Activated naive CD8-positive, alpha-beta T cell treated with anti-CD3 and anti-CD28 coated beads, Interleukin-2, amount 10 ng/mL, durations not matched to agents 7 days and 5 days (primary cell): ENCODE measurements at places on chromosomes 11 and 22. TPM values are rescaled to one million over a fixed set of nuclear protein-coding genes. Genes with fewer than 3 reads are reported as not detected.
A peak's percentile ranks its signal among the peaks of the same experiment; 100 is the strongest.

DNA sequence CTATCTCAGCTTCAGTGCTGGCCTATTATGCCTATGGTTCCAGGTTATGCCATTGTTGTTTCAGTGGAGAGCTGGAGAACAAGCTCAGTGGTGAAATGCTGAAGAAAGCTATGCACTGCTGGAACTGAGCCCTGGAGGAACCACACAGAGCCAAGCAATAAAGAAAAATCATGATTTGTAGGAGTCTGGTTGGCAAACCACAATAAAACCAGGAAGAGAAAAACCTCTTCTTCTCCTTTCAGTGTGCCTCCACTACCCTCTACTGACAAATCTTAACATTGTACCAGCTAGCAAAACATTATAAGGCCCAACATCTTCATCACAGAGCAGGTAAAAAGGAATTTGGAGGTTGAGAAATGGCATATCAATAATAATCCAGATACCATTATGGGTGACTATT is 5.3 kb downstream of the OR51F2 start:
- no peaks in the 10 kb centered on the region for H3K36me3 ChIP-seq
- no peaks in the 10 kb centered on the region for H3K4me1 ChIP-seq
- DNase-seq, result no peak
- no peak overlapping the region for H3K27ac ChIP-seq

- H3K4me3 ChIP-seq, result no peak overlapping the region
- no peak overlapping the region for H3K27ac ChIP-seq
- DNase-seq, result no peak
- H3K4me1 ChIP-seq, result peaks cover 3% of the 10 kb centered on the region
Measured at GRCh38 chr11:121253951-121254350, 38.6 kb upstream of the SC5D start.

DNA sequence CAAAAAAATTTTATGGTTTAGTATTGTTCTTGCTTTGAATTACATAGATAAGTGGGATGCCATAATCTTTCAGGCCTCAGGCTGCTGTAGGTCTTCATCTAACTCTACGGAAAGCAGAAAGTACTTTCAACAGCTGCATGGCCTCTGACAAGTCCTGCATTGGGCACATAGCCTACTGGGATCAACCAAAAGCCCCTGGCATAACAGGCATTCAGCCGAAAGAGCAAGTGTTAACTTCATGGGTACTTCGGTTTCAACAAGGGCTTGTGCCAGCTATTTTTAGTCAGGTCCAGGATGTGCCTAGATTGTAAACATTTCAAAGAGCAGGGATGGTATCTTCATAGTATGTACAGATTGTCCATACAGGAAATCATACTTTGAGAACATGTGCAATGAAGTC is 3.1 kb downstream of the SLN start:
- no peak for DNase-seq
- H3K27me3 ChIP-seq, result peaks cover 7% of the 10 kb centered on the region
- H3K4me3 ChIP-seq, result no peak overlapping the region

The SSH3 gene
- total RNA-seq, result 27.0 TPM

GRCh38 chr11:37087650-37088572 is 489.9 kb upstream of the RAG2 start:
- H3K27me3 ChIP-seq, result no peaks in the 10 kb centered on the region
- H3K27ac ChIP-seq, result no peak overlapping the region
- H3K4me3 ChIP-seq, result no peak overlapping the region
- H3K4me1 ChIP-seq, result no peaks in the 10 kb centered on the region
- H3K36me3 ChIP-seq, result no peaks in the 10 kb centered on the region

- DNase-seq, result no peak
- peaks cover 29% of the 10 kb centered on the region for H3K36me3 ChIP-seq
- no peak overlapping the region for H3K4me3 ChIP-seq
- H3K27ac ChIP-seq, result no peak overlapping the region
Measured at GRCh38 chr11:61855939-61856680, 28.0 kb downstream of the FADS2 start.

The OR10A2 gene
- not detected for total RNA-seq

- no peak for DNase-seq
- H3K27ac ChIP-seq, result peak overlapping the region; percentile 35
- H3K36me3 ChIP-seq, result peaks cover 25% of the 10 kb centered on the region
- peaks cover 25% of the 10 kb centered on the region for H3K4me1 ChIP-seq
- H3K4me3 ChIP-seq, result no peak overlapping the region
Measured at GRCh38 chr11:6599449-6599848, 4.0 kb downstream of the RRP8 start.

DNA sequence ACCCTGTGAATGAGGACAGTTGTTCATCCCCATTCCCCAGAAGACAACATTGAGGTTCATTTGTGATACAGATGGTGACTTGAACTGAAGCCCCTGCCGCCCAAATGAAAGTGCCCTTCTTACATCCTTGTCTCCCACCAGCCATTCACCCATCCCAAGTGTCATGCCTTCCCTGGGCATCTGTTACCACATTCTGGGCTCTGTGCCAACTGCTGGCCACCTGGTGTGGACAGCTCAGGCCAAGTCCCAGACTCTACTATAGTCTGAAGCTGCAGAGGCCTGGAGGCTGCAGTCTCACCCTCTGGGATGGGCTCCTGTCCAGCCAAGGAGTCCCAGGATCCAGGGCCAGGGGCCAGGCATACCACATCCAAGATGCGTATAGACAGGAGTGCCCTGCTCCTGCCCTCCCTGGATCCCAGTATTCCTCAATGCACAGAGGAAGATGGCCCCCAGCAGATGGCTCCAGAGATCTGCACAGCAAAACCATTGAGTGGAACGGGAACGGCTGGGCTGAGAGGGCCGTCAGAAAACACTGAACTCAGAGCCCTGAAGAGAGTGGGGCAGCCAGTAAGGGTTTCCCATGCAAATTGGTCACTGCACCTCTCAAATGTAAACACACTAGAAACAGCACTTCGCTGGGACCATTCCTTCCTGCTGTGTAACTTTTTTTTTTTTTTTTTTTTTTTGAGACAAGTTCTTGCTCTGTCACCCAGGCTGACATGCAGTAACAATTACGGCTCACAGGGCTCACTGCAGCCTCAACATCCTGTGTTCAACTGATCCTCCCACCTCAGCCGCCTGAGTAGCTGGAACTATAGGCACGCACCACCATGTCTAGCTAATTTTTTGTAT is 22.8 kb downstream of the ARRB1 start:
- peak overlapping the region; percentile 54 for H3K4me3 ChIP-seq
- no peaks in the 10 kb centered on the region for H3K27me3 ChIP-seq

GRCh38 chr22:39655831-39656230 is 85.3 kb downstream of the CACNA1I start:
- no peaks in the 10 kb centered on the region for H3K36me3 ChIP-seq
- H3K27me3 ChIP-seq, result peaks cover 3% of the 10 kb centered on the region
- H3K4me1 ChIP-seq, result peaks cover 11% of the 10 kb centered on the region
- no peak overlapping the region for H3K27ac ChIP-seq

DNA sequence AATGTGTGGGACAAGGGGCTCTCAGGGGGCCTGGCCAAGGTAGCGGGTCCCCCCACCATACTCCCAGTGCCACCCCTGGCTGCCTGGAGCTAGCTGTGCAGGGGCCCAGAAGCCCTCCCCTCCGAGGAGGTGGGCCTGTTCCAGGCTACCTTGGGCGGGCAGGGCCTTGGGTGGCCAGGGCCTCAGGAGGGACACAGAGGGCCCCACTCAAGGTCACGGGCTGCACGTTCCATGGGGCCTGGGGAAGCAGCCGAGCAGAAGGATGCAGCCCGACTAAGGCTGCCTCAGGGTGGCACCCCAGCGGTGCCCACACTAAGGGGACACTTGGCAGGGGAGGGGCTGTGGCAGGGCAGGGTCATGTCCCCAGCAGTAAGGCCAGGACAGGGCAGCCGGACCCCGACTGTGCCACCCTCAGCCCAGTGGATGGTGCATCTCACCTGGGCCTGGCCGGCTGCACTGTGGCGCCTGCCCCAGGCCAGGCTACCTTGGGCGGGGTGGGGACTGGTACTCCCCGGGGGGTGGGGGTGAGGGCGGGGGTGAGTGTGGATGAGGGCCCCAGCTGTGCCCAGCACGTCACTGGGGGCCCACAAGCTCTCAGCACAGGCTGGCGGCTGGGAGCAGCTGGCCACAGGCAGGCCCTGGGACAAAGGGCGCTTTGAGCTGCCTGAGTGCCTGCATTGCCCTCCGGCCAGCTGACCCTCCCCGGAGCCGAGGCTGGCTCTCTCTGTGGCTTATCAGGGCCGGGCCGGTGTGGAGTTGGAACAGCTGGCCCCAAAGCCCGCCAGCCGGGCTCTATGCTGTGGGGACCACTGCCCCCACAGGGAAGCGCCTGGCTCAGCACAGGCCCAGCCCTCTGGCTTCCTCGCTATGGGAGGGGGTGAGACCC is 117.1 kb downstream of the KCNQ1 start:
- no peak overlapping the region for H3K4me3 ChIP-seq
- no peaks in the 10 kb centered on the region for H3K4me1 ChIP-seq
- no peaks in the 10 kb centered on the region for H3K36me3 ChIP-seq
- no peaks in the 10 kb centered on the region for H3K27me3 ChIP-seq
- peak; percentile 24 for DNase-seq

DNA sequence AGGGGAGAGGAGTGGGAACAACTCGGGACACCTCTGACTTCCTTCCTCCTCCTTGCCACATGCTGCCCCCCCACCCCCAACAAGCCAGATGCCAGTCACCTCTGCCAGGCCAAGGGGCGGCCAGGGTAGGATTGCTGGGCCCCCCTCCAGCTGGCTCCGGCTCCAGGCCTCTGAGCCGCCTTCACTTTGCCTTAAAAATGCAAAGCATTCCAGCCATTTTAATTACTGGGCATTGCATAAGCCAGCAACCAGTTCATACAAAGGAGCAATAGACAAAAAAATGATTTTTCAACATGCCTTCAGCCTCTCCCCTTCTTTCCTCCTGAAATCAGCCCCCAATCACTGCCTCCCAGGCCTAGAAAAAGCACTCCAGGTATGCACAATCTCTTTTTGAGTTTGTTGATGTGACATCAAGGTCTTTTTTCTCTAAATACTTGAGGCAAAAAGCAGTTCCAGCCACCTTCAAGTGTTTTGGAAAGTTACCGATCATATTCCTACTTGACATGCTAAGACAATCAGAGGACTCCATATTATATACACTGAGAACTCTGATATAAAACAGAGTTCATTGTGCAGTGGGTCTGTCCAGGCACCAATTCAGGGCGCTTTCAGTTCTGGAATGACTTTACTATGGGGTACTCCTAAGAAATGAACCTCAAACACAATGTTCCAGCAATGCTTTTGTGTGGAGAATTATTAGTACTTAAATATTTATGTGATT is 12.4 kb upstream of the TIMP3 start:
- peaks cover 3% of the 10 kb centered on the region for H3K27me3 ChIP-seq
- DNase-seq, result no peak
- no peak overlapping the region for H3K4me3 ChIP-seq
- H3K4me1 ChIP-seq, result no peaks in the 10 kb centered on the region
- no peaks in the 10 kb centered on the region for H3K36me3 ChIP-seq
- H3K27ac ChIP-seq, result no peak overlapping the region

The INPP5J gene
- 0.31 TPM for total RNA-seq

GRCh38 chr11:130168105-130168504 is 8.5 kb downstream of the ST14 start:
- DNase-seq, result no peak
- H3K36me3 ChIP-seq, result no peaks in the 10 kb centered on the region
- no peak overlapping the region for H3K27ac ChIP-seq
- no peaks in the 10 kb centered on the region for H3K4me1 ChIP-seq
- peaks cover 21% of the 10 kb centered on the region for H3K27me3 ChIP-seq

DNA sequence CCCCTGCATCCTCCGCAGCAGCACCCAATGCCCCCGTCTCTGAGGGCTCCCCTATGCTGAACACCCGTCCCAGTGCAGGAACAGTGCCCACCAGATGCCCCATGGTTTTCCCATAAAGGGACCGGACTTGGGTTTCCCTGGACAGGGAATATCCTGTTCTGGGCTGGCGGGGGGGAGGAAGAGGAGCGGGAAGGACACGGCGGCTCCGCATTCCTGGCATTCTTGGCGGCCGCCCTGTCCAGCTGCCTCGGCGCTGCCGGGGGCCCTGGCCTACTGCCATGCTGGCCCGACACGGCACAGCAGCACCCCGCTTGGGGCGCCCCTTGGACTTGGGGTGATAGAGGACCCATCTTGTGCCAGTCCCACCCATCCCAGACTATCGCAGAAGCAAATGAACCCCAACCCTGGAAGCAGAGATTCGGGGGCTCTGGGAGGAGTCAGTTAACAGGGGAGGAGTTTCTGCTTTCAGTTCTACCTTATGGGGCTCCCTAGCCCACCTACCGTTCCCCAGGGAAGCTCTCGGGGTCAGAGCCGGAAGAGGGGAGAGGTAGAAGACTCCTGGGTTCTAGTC is 23.7 kb upstream of the CBX7 start:
- no peaks in the 10 kb centered on the region for H3K36me3 ChIP-seq
- H3K4me3 ChIP-seq, result no peak overlapping the region
- no peak overlapping the region for H3K27ac ChIP-seq
- no peak for DNase-seq
- H3K27me3 ChIP-seq, result no peaks in the 10 kb centered on the region
- peaks cover 30% of the 10 kb centered on the region for H3K4me1 ChIP-seq

GRCh38 chr11:69044111-69045013 is 4.4 kb upstream of the TPCN2 start:
- no peak overlapping the region for H3K27ac ChIP-seq
- no peak overlapping the region for H3K4me3 ChIP-seq
- peaks cover 10% of the 10 kb centered on the region for H3K4me1 ChIP-seq
- no peak for DNase-seq
- peaks cover 20% of the 10 kb centered on the region for H3K27me3 ChIP-seq

- no peak for DNase-seq
- peaks cover 21% of the 10 kb centered on the region for H3K27me3 ChIP-seq
- H3K27ac ChIP-seq, result no peak overlapping the region
- no peaks in the 10 kb centered on the region for H3K36me3 ChIP-seq
- no peak overlapping the region for H3K4me3 ChIP-seq
- no peaks in the 10 kb centered on the region for H3K4me1 ChIP-seq
Measured at GRCh38 chr11:13772223-13773046, 104.0 kb downstream of the FAR1 start.

GRCh38 chr11:35234460-35235156 is 95.6 kb downstream of the CD44 start:
- H3K27me3 ChIP-seq, result no peaks in the 10 kb centered on the region
- H3K27ac ChIP-seq, result peak overlapping the region; percentile 35
- H3K36me3 ChIP-seq, result peaks cover 51% of the 10 kb centered on the region
- H3K4me3 ChIP-seq, result peak overlapping the region; percentile 22
- no peak for DNase-seq
- peaks cover 43% of the 10 kb centered on the region for H3K4me1 ChIP-seq

GRCh38 chr11:78603792-78604191 is 29.1 kb upstream of the NARS2 start:
- no peak overlapping the region for H3K27ac ChIP-seq
- H3K4me1 ChIP-seq, result no peaks in the 10 kb centered on the region
- peaks cover 33% of the 10 kb centered on the region for H3K27me3 ChIP-seq
- no peak overlapping the region for H3K4me3 ChIP-seq

DNA sequence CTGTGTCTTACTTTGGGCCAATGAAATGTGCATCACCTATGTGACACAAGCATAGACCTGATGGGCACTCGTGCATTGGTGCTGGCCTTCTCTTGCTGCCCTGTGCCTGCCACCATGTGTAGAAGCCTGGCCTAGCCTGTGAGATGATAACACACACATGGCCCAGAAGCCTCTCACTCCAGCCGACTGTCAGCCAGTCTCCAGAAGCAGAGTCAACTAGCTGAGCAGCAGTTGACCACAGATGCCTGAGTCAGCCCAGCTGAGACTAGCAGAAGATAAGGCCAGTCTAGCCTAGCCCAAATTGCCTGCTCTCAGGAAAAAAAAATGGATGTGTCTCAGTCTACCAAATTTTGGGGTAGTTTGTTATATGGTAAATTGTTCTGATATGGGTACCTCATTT is 46.2 kb downstream of the CSNK2A3 start:
- no peak for DNase-seq
- H3K4me3 ChIP-seq, result no peak overlapping the region
- no peak overlapping the region for H3K27ac ChIP-seq
- peaks cover 10% of the 10 kb centered on the region for H3K36me3 ChIP-seq

GRCh38 chr11:74272276-74272675 is 39.2 kb downstream of the P4HA3 start:
- H3K27me3 ChIP-seq, result peaks cover 33% of the 10 kb centered on the region
- peaks cover 12% of the 10 kb centered on the region for H3K4me1 ChIP-seq
- no peak for DNase-seq

The OR5D13 gene
- not detected for total RNA-seq
